Peyer's patch (tissue), 4 donors: ENCODE measurements at places on chromosomes 13 and 19. TPM values are rescaled to one million over a fixed set of nuclear protein-coding genes. Genes with fewer than 3 reads are reported as not detected.

DNA sequence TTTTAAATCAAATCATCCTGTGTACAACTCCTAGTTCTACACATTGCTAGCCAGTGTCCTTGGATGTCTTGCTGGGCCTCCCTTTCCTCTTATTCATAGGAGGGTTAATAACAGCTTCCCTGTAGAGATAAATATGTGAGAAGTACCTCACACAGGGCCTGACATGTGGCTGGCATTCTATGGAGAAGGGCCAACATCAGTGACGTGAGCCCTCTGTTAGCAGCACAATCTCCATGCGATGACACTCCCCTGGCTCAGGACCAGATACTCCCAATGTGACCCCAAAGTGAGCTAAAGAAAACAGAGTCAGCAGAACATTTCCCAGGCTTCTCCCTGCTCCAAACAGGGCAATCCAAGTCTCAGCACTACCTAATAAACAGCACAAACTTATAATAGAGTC, 818.4 kb downstream of the DIAPH3 start:
- no peak for DNase-seq

DNA sequence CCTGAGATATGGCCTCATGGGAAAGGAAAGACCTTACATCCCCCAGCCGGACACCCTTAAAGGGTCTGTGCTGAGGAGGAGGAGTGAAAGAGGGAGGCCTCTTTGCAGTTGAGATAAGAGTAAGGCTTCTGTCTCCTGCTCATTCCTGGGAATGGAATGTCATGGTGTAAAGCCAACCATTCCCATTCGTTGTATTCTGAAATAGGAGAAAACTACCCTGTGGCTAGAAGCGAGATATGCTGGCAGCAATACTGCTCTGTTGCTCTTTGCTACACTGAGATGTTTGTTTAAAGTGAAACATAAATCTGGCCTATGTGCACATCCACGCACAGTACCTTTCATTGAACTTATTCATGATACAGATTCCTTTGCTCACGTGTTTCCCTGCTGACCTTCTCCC, 783 bp upstream of the ZNF587B start:
- no peak for DNase-seq

DNA sequence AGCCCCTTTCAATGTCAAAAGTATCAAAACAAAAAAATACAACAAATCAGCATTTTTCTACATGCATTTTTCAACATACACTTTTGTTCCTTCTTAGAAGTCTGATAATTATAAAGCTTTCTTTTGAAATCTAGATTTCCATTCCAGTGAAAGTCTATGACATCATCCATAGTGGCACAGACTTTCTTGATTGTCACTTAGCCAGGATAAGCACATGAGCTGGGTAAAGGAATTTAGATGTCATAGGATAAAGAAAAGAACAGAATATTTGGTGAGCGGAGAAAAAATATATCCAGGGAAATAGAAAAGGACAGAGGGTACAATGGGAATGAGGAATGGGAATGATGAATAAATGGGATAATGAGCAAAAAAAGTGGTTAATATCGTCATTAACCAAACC, 15.1 kb upstream of the TRPC4 start:
- no peak for DNase-seq

SERTAD3 gene
- total RNA-seq = 18.4 TPM

DNA sequence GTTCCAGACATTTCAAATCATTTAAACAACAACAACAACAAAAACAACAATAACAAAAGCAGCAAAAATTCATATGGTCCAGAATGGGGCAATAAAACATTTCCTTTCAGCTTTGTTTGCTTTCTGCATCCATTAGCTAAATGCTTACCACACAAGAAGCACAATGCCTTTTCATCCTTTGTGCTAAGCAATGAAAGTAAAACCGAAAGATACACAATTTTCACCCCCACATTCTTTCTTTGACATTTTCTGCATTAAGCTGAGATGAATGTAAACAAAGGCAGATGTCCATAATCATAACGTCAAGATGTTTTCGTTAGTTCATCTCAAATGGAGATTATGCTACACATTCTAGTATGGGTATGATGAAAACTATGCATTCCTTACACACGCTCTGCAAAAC, 568.5 kb downstream of the SLITRK6 start:
- no peak for DNase-seq

DNA sequence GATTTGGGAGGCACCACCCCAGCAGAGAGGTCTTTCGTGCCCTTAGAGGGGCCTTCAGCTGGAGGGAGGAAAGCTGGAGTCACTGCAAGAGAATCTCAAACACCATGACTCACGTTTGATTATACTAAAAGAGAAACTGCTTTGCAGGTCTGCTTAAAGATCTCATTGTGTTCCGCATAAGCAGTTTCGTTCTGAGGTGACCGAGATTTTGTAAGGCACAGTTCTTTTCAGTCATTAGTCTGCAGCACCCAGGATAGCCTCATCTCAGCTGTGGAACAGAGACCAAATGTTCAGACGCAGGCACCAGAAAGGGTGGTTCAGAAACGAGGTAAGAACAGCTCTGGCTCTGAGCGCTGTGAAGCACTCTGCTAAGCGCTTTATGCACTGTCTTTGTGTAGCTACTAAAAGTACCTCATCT, 71.2 kb upstream of the GTF3A start:
- DNase-seq = no peak

REXO1 gene
- total RNA-seq = 61.2 TPM

DPF1 gene
- total RNA-seq = not detected

DNA sequence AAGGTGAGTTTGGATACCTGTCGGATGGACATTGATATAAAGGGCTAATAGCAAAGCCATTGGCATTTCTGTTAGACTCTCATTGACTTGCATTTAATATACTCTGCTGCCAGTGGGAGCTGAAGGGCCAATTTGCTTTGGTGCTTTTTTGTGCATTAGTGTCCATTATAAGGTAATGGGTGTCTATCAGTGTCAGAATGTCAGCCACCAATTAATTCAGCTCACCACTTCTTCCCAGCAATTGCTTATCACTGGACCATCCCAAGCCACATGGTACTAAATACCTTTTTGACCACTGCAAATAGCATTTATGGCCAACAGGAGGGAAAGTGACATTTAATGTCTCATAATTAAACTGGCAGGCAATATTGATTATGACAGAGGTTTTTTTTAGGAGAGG, 317.8 kb downstream of the TEX29 start:
- no peak for DNase-seq

DNA sequence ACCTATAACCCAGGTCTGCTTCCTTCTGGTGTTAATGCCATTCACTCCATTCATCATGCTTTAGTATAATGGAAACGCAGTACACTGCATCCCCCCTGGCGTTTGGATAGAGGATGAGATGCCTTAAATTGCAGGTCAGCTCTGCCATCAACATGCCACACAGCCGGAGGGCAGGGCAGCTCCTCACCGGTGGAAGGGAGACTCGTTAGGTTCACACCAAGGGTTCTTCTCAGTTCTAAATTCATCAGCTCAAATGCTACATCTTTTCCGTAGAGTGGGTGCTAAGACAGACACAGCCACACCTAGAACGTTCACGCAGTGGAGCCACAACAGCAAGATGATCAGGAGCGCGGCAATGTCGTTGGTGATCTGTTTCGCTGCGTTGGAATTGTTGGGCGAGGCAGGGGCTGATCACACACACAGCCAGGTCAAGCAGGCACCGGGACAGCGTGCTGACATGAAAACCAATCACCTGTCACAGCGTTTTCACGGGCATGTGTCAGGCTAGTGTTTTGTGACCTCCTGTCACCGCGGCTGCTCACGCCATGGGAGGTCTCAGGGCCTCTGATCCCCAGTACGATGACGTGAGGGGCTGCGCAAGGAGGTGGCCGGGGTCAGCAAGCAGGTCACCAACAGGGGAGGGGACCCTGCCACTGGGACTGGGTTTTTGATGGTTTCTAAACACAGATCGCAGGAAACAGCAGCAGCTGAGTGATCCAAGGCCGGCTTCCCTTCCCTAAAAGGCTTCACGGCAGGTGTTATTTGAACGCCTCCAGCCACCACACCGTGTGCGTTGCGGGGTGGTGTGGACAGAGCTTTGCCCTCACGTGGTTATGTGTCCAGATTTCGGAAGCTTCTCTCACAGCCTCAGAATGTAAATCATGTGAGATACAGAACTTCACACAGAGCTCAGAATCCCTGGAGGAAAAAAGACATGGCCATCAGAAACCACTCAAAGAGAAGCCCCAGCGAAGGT, 94.3 kb upstream of the IRS2 start:
- DNase-seq = no peak

- DNase-seq = no peak
These were observed 432 bp downstream of the ZNF611 start for GRCh38 chr19:52734331-52734892.

DNA sequence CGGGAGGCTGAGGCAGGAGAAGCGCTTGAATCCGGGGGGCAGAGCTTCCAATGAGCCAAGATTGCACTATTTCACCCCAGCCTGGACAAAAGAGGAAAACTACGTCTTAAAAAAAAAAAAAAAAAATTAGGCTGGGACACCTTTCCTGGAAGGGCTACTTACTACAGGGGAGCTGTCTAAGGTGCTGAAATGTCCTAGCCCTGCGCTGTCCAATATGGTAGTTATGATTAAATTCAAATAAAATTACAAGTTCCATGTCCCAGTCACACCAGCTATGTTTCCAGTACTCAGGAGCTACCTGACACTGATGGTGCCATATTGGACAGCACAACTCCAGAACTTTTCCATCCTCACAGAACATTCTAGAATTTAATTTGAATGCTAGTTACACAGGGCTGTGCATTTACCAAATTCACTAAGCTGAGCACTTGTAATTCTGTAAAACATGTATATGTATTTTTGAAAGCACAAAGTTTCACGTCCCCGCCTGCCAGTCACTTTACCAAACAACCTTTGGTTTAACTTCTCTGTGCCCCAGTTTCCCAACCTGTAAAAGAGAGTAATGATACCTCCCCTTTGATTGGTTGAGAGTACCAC, 9.2 kb upstream of the ZSCAN22 start:
- no peak for DNase-seq

ZNF708 gene
- total RNA-seq = 13.1 TPM

GRCh38 chr19:31424861-31425620, 75.8 kb upstream of the TSHZ3 start:
- DNase-seq = no peak

DNA sequence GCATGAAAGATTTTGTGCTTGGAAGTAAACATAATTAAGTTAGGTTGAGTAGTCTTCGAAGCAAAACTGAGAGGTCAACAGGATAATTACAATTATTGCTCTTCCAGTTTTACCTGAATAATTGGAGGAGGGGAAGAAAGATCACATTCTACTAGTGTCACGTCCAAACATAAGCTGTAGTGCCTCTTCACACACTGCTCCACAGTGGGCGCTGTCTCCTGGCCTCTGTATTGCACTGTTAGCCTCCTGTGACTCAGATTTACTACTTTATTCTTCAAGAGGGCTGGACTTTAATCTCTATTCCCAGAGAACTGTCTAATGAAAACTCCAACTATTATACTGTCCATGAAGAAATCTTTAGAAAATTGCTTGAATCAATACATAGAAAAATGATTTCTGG, 62.9 kb downstream of the TRPC4 start:
- no peak for DNase-seq

GRCh38 chr13:90585392-90585791, 762.1 kb upstream of the MIR17HG start:
- no peak for DNase-seq

DNA sequence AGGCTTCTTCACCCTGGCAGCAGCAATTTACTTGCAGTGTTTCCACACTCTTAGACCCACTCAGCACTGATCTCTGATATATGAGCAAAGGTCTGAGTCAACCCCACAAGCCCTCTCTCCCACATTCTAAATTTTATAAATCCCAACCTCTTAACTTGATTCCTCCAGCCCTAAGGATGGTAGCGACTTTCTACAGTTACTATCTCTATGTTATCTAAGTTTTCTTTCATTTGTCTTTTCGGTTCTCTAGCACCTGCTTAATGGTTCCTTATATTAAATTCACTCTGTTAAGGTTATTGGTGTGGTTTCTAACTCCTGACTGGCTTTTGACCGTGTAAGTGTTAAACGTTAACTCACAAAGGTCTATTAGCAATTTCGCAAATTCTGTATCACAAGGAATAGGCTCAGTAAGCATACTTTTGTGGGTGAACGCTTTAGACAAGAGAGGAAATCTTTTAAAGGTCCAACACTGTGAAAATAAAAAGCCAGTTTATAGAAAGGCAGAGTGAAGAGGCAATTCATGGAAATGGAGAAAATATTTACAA, 99.3 kb downstream of the DLEU7 start:
- no peak for DNase-seq

PSG7 gene
- not detected for total RNA-seq

DNA sequence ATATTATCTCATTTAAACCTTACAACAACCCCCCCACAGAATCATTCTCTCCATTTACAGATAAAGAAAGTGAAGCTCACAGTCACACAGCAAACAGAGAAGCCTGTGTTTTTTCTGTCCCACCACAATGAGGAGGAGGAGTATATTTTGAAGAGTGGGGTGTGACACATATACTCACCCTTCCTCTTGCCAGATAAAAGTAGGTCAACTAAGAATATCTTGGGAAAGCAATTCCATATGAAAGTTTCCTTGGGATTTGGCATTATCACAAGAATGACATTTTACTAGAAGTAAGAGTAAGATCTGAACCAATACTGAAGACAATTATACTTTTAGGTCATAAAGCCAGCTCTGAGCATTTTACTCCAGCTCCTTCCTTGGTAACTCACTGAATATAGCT, 287.5 kb upstream of the HTR2A start:
- no peak for DNase-seq

DNA sequence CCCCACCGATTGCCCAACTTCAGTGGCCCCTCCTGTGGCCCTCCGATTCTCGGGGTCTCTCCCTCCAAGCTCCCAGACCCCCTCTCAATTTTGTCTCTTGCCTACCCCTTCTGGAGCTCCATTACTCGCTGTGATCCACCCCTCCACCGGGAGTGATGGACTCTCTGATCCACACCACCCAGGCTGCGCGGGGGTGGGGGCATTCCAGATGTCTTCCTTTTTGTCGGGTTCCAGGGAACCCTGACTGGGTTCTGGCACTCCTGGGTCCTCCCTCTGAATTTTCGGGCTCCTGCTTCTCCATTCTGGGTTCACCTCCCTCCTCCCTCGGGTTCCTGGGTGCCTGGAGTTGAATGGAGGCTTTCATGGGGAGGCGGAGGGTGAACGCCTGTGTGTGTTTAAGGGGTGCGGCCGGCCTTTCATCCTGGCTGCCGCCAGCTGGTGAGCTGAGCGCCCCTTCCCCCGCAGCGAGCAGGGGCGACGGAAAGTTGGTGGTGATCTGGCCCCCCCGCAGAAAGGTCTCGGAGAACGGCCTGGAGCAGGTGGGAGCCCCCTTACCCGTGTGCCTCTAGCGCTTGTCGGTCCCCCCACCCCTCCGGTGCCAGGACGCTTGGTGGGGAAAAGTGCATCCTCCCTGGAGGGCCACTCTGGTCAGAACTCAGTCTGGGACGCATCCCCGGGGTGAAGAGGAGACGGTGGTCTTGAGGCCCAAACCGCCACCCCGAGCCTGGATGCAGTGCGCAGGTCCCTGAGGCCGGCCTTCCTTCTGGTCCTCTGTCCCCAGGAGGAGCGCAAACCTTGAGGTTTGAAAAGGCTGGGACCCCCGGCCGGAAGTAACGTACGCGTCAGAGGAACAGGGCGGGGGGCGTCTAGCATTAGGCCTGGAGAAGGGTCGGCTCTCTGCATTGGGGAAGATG, 1.6 kb downstream of the MISP3 start:
- no peak for DNase-seq
